K562 (cell line): ENCODE measurements at places on chromosomes 5 and 9. TPM values are rescaled to one million over a fixed set of nuclear protein-coding genes. Genes with fewer than 3 reads are reported as not detected.
A peak's percentile ranks its signal among the peaks of the same experiment; 100 is the strongest.

DNA sequence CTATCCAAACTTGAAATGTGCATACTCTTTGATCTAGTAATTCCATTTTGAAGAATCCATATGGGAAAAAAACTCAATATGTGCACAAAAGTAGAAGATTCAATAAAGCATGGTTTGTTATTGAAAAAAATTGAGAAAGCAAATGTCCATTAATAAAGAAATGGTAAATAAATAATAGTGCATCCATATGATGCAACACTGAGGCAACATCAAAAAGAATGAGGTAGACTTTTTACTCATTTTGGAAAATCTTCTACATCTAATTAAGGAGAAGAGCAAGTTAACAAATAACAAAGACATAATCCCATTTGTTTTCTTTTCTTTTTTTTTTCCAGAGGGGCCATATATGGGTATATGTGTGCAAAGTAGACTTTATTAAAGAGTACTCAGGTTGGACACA lies 52.5 kb upstream of the FST start:
- no peaks in the 10 kb centered on the region for H3K36me3 ChIP-seq
- no peak overlapping the region for H3K27ac ChIP-seq
- no peak for DNase-seq
- H3K4me1 ChIP-seq: peaks cover 19% of the 10 kb centered on the region

GRCh38 chr9:33051144-33051543 lies 25.3 kb downstream of the SMU1 start:
- H3K4me1 ChIP-seq: no peaks in the 10 kb centered on the region
- no peaks in the 10 kb centered on the region for H3K27me3 ChIP-seq
- no peak overlapping the region for H3K4me3 ChIP-seq
- no peak overlapping the region for H3K27ac ChIP-seq

The PRDM9 gene
- 0.33 and 0.47 TPM in 2 replicates for total RNA-seq

- H3K36me3 ChIP-seq: no peaks in the 10 kb centered on the region
- H3K27ac ChIP-seq: no peak overlapping the region
- H3K4me1 ChIP-seq: no peaks in the 10 kb centered on the region; the same call in 2 of the 3 replicates
- H3K4me3 ChIP-seq: no peak overlapping the region
- no peaks in the 10 kb centered on the region; the same call in 1 of the 2 replicates for H3K27me3 ChIP-seq
- peak; percentile 55 for DNase-seq
These were observed 3.0 kb upstream of the HRCT1 start for GRCh38 chr9:35903049-35903448.

The GNAQ gene
- total RNA-seq: 23.7 and 27.9 TPM in 2 replicates

GRCh38 chr9:132794730-132795380 lies 83.2 kb downstream of the AK8 start:
- no peaks in the 10 kb centered on the region for H3K36me3 ChIP-seq
- no peak overlapping the region for H3K27ac ChIP-seq
- no peak overlapping the region for H3K4me3 ChIP-seq
- H3K4me1 ChIP-seq: peaks cover 19% of the 10 kb centered on the region

The SECISBP2 gene
- total RNA-seq: 23.9 and 25.0 TPM in 2 replicates

DNA sequence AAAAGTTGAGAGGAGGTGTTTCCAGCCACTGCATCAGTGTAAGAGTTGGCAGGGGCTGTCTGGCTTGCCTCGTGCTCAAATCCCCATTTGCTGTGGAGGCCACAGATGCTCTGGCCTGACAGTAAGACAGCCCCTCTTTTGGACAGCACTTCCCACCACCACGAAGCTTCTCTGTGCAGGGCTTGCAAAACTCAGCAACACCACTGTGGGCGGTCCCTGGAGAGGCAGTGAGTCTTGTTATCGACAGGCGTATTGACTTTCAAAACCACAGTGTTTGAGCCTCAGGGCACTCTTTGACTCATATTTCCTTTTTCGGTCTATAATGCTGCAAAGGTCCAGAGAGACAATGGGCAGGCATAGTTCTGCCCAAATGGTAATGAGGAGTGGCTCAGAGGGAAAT lies 539.5 kb downstream of the EBF1 start:
- H3K36me3 ChIP-seq: no peaks in the 10 kb centered on the region
- H3K27me3 ChIP-seq: no peaks in the 10 kb centered on the region
- H3K27ac ChIP-seq: no peak overlapping the region
- H3K4me1 ChIP-seq: no peaks in the 10 kb centered on the region
- no peak for DNase-seq

- no peaks in the 10 kb centered on the region for H3K27me3 ChIP-seq
- no peak overlapping the region for H3K27ac ChIP-seq
- peak; percentile 51 for DNase-seq
These were observed 13.4 kb downstream of the PTPA start for GRCh38 chr9:129124506-129125069.
